ENCODE measurements at places on chromosomes 7 and 10. TPM values are rescaled to one million over a fixed set of nuclear protein-coding genes. Genes with fewer than 3 reads are reported as not detected.

The PAOX gene
- 3.7 TPM for polyA plus RNA-seq

The EPHB6 gene
- 28.3 TPM for polyA plus RNA-seq

The ETV1 gene
- polyA plus RNA-seq: 94.3 TPM

The CHRM2 gene
- 1.0 TPM for polyA plus RNA-seq

The IFIT5 gene
- 15.9 TPM for polyA plus RNA-seq

The THAP5 gene
- polyA plus RNA-seq: 41.8 TPM

The KMT2E gene
- polyA plus RNA-seq: 55.2 TPM

The TBC1D12 gene
- polyA plus RNA-seq: 23.0 TPM

The NKX6-2 gene
- 4.8 TPM for polyA plus RNA-seq

The ZNF680 gene
- polyA plus RNA-seq: 18.6 TPM

The ABCC2 gene
- polyA plus RNA-seq: 1.2 TPM

The WIPF3 gene
- 1.9 TPM for polyA plus RNA-seq

The LFNG gene
- polyA plus RNA-seq: 13.6 TPM

The SH2D4B gene
- 0.18 TPM for polyA plus RNA-seq

The LRRD1 gene
- polyA plus RNA-seq: 0.91 TPM

The SNX8 gene
- 24.6 TPM for polyA plus RNA-seq

The KIF20B gene
- polyA plus RNA-seq: 23.0 TPM

The C10orf105 gene
- polyA plus RNA-seq: 0.51 TPM

The MYL10 gene
- polyA plus RNA-seq: 0.43 TPM

The AGBL3 gene
- polyA plus RNA-seq: 10.9 TPM

The SKIDA1 gene
- 5.3 TPM for polyA plus RNA-seq

The TUBGCP2 gene
- polyA plus RNA-seq: 45.7 TPM

The CDK14 gene
- 33.5 TPM for polyA plus RNA-seq

The ARHGEF35 gene
- 14.6 TPM for polyA plus RNA-seq

The HIBADH gene
- 43.9 TPM for polyA plus RNA-seq

The RBM17 gene
- polyA plus RNA-seq: 211 TPM

The ANKRD61 gene
- 3.0 TPM for polyA plus RNA-seq

The CNTNAP2 gene
- 40.3 TPM for polyA plus RNA-seq

The KEL gene
- 4.3 TPM for polyA plus RNA-seq

The BTBD16 gene
- polyA plus RNA-seq: 0.44 TPM

The SMKR1 gene
- 0.83 TPM for polyA plus RNA-seq

The MKX gene
- 0.90 TPM for polyA plus RNA-seq

The CALML5 gene
- polyA plus RNA-seq: not detected

Measured in right lung (tissue), 10 donors.